Activated CD4-positive, alpha-beta T cell treated with anti-CD3 and anti-CD28 coated beads, Interleukin-2, amount 50 U/mL, for 4 hours (primary cell): ENCODE measurements at places on chromosomes 6 and 20.
A peak's percentile ranks its signal among the peaks of the same experiment; 100 is the strongest.

GRCh38 chr20:14431568-14431967 lies 94.2 kb upstream of the FLRT3 start:
- no peak for DNase-seq

DNA sequence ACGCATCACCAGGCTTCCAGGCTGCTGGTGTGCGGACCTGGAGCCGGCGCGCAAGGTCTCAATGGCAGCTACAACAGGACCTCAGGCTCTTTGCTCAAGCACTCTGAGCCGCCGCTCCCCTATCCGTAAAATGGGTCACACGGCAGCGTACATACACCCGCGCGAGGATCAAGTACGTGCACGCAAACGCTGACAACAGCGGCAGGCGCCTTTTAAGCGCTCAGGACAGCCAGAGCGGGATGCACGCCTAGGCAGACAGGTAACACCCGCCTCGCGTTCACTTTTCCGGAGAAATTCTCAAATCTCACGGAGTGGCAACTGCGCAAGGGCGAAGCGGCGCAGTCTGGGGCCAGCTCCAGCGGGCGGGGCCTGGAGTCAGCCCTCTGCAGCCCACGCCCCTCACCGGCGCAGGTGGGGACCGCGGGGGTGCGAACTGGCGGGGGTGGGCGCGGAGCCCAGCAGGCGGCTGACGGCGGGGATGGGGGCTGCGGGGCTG lies 535 bp downstream of the EXOC2 start:
- peak; percentile 75 for DNase-seq

- no peak for DNase-seq
Observed at GRCh38 chr20:10261702-10262101, 43.1 kb downstream of the SNAP25 start.

DNA sequence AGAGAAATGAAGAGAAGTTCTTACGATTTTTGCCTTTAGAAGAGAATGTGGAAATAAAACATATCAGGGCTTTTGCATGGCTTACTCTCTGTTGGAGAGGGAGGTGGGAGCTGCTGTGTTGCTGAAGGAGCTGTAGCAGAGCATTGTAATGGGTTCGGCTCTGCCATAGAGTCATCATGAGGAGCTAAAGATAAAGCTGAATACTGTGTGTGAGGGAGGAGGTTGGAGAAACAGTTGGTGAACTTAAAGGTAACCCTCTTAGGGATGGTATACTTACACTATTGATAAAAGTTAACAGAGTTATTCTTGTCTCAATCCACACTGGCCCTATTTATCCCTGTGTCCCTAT lies 34.8 kb downstream of the CTNNBL1 start:
- no peak for DNase-seq

DNA sequence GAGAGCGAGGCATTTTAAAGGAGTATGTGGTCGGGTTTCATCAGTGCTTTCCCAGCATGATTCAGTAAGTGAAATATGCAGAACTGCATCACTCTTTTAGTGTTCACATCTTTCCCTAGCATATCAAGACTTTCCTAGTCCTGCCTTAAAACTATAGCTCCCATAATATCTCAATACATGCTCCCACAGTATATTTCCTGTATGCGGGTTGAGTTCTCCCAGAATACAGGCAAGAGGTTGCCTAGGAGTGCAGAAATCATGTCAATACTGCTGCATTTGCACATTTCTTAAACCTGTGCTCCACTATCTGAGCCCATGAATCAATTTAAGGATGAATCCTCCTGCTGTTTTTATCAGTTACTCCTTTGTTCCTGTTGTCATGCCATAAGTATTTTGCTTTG lies 386.6 kb upstream of the SLC35B3 start:
- no peak for DNase-seq

DNA sequence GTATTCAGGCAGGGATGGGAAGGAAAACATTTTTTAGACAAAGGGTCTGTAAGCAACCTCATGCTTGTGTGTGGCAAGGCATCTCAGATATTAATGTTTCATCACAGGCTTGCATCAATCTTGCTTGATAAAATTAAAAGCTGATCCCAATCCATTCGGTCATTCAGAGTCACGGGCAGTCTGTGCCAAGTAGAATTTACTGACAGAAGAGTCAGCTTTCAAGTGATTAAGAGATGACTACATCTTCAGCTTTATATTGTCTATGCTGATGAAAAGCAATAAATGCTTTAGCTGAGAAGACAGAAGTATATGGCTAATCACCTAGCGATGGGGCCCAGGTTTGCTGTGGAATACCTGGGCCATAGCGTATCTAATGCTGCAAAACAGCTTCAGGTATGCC lies 3.5 kb downstream of the PLEKHG1 start:
- DNase-seq = no peak

GRCh38 chr6:88538130-88538706 lies 372.1 kb upstream of the CNR1 start:
- no peak for DNase-seq

DNA sequence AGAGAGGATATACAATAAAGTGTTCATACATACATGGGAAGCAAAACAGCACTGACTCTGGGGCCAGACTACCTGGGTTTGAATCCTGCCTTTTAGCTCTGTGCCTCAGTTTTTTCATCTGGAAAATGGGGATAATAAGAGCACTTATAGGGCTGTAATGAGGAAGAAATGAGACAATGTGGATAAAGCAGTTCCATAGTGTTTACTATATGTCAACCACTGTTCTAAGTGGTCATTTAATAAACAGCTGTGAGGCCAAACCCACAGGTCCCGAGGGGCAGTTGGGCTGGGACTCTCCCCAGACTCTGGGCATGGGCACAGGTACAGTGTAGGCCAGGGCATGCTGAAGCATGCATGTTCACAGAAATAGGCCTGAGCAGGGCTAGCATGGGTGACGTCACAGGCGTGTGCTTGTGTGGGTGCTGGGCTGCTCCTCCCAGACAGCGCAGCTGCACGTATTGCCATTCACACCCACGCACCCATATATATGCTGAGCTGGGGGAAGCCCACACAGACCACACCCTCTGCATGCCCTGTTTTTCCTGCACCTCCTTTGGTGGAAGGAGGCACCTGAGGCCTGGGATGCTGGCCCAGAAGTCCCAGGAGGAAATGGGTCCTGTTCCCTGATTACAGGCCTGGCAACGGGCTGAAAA lies 3.5 kb upstream of the PLCG1 start:
- DNase-seq = peak; percentile 61

- no peak for DNase-seq
Observed at GRCh38 chr6:8940356-8940755, 505.0 kb upstream of the SLC35B3 start.
